CD4-positive, alpha-beta T cell (primary cell): ENCODE measurements at places on chromosomes 4 and X. TPM values are rescaled to one million over a fixed set of nuclear protein-coding genes. Genes with fewer than 3 reads are reported as not detected.

GRCh38 chr4:53921856-53922255, 142.5 kb downstream of the CHIC2 start:
- DNase-seq = no peak

DNA sequence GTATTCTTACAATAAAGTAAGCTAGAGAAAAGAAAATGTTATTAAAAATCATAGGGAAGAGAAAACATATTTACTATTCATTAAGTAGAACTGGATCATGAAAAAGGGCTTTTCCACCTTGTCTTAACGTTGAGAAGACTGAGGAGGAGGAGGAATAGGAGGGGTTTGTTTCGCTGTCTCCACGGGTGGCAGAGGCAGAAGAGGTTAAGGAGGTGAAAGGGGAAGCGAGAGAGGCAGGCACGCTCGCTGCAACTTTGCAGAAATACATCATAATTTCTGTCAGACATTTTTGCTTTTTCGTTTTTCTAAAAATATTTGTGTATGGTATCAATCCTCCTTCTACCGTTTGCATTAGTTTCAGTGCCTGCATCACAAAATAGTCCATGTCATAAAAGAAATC, 2375.1 kb upstream of the AGA start:
- DNase-seq = no peak

DNA sequence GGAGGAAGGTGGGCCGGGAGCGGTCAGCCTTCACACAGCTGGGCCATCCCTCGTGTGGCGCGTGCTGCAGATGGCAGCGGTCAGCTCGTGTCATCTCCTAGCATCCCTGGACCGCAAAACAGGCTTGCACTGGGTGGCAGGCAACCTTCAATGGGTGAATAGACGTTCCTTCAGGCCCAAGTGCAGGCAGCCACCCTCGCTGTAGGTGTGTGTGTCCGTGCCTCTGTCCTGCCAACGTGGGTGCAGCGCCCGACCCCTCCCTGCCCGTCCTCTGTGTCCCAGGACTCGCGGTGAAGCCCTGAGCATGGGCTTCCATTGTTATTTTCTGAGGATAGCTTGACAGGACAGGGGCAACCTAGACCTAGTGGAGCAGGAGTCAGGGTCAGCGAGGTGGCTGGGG, 79.8 kb upstream of the STOX2 start:
- DNase-seq = no peak

DNA sequence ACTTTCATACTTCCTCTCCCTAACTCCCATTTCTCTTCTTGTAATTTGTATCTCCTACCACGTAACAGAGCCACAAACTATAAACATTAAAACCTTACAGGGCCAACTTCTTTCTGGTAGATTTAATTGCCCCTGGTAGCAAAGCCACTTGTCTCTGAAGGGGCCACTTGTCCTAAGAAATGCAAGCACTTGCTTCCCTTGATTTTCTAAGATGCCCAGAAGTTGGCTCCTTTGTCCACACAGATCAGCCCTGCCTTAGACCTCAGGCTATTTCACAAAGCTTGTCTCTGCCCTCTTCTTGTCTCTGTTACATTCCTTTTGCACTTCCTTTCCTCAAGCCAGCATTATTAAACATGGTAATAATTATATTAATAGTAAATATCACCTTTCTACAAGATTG, 80.6 kb upstream of the CXXC4 start:
- no peak for DNase-seq

Gene GAGE2A
- not detected for total RNA-seq

Gene UNC5C
- not detected for total RNA-seq

Gene CD99
- total RNA-seq = 184 TPM

Gene ELK1
- total RNA-seq = 40.5 TPM

Gene ADAMTS3
- not detected for total RNA-seq

Gene RADX
- total RNA-seq = 8.1 TPM

Gene PF4V1
- total RNA-seq = not detected

Gene STARD8
- 0.25 TPM for total RNA-seq

Gene UGT2B17
- not detected for total RNA-seq

Gene PCDH18
- total RNA-seq = not detected
